ENCODE measurements at places on chromosomes 2 and 18. TPM values are rescaled to one million over a fixed set of nuclear protein-coding genes. Genes with fewer than 3 reads are reported as not detected.

Gene TTR
- not detected for total RNA-seq

Gene TMEM37
- total RNA-seq = 0.29 TPM

Gene UGT1A10
- total RNA-seq = 0.22 TPM

Gene SERPINB10
- 1.1 TPM for total RNA-seq

Gene FNDC4
- total RNA-seq = 14.0 TPM

Gene ESCO1
- 12.9 TPM for total RNA-seq

Gene SIX3
- not detected for total RNA-seq

Gene MRPS9
- total RNA-seq = 16.6 TPM

Gene OTOF
- 0.14 TPM for total RNA-seq

Gene DNAJC5G
- not detected for total RNA-seq

Gene PAIP2B
- total RNA-seq = under 0.01 TPM

Gene FBXO41
- total RNA-seq = 1.4 TPM

Gene HOXD11
- total RNA-seq = 0.22 TPM

Gene ANKRD30BL
- 0.14 TPM for total RNA-seq

Gene TM4SF20
- not detected for total RNA-seq

Gene NHEJ1
- 18.9 TPM for total RNA-seq

Gene EFR3B
- total RNA-seq = 0.57 TPM

Gene TBR1
- total RNA-seq = under 0.01 TPM

Gene TMEM247
- 0.43 TPM for total RNA-seq

Gene SIX2
- total RNA-seq = under 0.01 TPM

Gene RNF152
- 127 TPM for total RNA-seq

Gene IGFBP2
- total RNA-seq = 35.0 TPM

Gene UPP2
- total RNA-seq = not detected

Gene ARHGEF33
- total RNA-seq = 0.22 TPM

Gene TMEM178A
- total RNA-seq = 0.88 TPM

Gene MEP1B
- not detected for total RNA-seq

Gene LOXHD1
- not detected for total RNA-seq

Gene TUBA3E
- total RNA-seq = not detected

Gene C2orf76
- 6.7 TPM for total RNA-seq

Gene TMEM198
- 1.1 TPM for total RNA-seq

Gene LYPD6B
- total RNA-seq = 12.5 TPM

Gene HADHA
- total RNA-seq = 115 TPM

Gene RIT2
- total RNA-seq = not detected

Gene CRIM1
- total RNA-seq = 365 TPM

Gene STON1
- 20.1 TPM for total RNA-seq

Gene KIF1A
- not detected for total RNA-seq

Gene FSHR
- not detected for total RNA-seq

Gene PLCL1
- under 0.01 TPM for total RNA-seq

Gene TMEM150A
- 17.7 TPM for total RNA-seq

Gene LRRTM4
- not detected for total RNA-seq

Gene SERPINB11
- not detected for total RNA-seq

Gene CYP26B1
- total RNA-seq = under 0.01 TPM

Gene ZBTB7C
- under 0.01 TPM for total RNA-seq

Gene CCDC121
- 0.88 TPM for total RNA-seq

Gene AQP12A
- not detected for total RNA-seq

Gene MBOAT2
- total RNA-seq = 52.0 TPM
